Suprapubic skin (tissue), 4 donors: ENCODE measurements at places on chromosomes 2 and 18.

DNA sequence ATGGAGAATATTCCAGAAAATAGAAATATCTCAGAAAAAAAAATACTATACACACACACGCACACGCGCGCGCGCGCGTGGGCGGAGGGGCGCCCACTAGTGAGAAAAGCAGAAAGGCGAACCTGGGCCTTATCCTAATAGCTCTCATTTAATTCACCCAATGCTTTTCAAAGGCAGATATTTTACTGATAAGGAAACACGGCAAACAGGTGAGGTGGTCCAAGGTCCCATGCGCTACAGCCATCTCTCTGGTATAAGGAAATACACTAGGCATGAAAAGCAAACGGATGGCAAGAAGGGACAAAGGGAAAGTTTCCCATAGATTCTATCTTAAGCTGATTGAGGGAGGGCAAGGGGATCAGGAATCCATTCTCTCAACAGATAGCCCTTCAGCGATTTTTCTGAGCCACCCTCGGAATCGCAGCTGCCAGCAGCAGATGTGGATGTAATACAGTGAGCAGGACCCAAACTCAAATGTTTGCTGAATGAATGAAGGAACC is 136.7 kb downstream of the TMEM247 start:
- DNase-seq, result no peak

DNA sequence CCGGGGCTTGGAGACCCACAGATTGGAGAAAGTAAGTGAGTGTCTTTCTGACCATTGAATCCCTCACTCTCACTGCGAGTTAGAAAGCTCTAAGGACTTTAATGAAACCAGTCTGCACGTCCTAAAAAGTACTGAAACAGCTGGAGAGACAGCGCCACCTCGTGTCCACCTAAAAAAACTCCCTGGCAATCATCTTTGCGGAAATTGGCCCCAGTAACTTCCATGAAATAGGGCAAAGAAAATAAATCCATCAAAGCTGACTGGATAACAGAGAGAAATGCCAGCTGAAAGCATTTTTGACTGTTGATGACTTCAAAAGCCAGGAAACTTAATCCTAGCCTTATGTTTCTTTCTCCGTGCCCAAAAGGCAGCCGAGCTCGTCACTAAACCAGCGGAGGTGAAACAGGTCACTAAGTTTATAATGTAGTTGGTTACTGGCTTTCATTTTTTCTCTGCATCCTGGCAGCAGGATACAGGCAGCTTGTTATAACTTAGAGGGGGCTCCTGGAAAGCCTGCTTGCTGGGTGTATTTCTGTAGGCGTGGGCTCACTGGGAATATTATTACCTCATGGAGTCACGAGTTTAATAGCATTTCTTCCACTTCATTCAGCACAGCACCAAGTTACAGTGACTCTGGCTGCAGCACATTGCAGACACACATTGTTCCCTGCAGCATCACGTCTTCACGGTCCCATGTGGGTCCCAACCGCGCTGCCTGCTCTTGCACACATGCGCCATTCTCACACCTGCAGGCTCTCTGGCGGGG is 266.5 kb downstream of the HRH4 start:
- no peak for DNase-seq

- DNase-seq, result no peak
Observed at GRCh38 chr18:46220116-46220515, 115.9 kb downstream of the HAUS1 start.

- no peak for DNase-seq
Observed at GRCh38 chr18:6210349-6211173, 204.2 kb downstream of the L3MBTL4 start.

DNA sequence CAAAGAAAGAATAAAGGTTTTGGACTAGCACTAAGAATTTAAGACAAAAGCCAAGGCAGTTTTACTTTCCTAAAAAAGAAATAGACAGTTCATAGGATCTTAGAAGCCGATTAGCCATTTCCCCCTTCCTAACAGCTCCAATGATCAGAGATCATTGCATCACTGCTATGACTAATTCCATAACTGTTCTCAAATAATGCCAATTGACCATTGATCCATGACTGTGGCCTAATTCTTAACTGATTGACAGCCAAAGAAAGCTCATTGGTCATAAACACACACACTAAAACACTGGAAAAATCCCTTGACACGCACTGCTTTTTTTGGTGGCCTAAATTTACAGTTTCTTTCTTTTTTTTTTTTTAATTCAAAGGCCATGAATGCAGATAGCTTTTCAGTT is 345.0 kb upstream of the ACVR2A start:
- no peak for DNase-seq

- peak; percentile 75 for DNase-seq
Observed at GRCh38 chr2:127623388-127624319, 22.3 kb upstream of the GPR17 start.
